Activated T-helper 17 cell treated with anti-CD3 and anti-CD28 coated beads, Interleukin-2, amount 50 U/mL, for 72 hours (primary cell): ENCODE measurements at places on chromosomes 5 and 9. TPM values are rescaled to one million over a fixed set of nuclear protein-coding genes. Genes with fewer than 3 reads are reported as not detected.

The RPS23 gene
- total RNA-seq, result 3,340 TPM

The NMUR2 gene
- total RNA-seq, result not detected

The HAVCR1 gene
- 1.5 TPM for total RNA-seq

The PLPPR1 gene
- total RNA-seq, result not detected

The MACROH2A1 gene
- total RNA-seq, result 173 TPM

The ADRB2 gene
- total RNA-seq, result 1.1 TPM

The FAM78A gene
- 29.1 TPM for total RNA-seq

The MYO10 gene
- total RNA-seq, result 0.80 TPM

The C5orf63 gene
- total RNA-seq, result 12.3 TPM

The PTGR1 gene
- 5.5 TPM for total RNA-seq

The NKD2 gene
- 1.2 TPM for total RNA-seq

The KIF4B gene
- not detected for total RNA-seq

The EFNA5 gene
- total RNA-seq, result not detected

The SLCO6A1 gene
- total RNA-seq, result not detected

The NUP155 gene
- total RNA-seq, result 84.5 TPM

GRCh38 chr5:154896562-154897165 lies 38.2 kb downstream of the CNOT8 start:
- ATAC-seq, result no peak

GRCh38 chr5:173745123-173745522 lies 128.7 kb upstream of the BOD1 start:
- ATAC-seq, result no peak

- no peak for ATAC-seq
Measured at GRCh38 chr5:112857866-112858265, 3.2 kb upstream of the SRP19 start.

GRCh38 chr5:168903061-168903460 lies 323.9 kb upstream of the PANK3 start:
- ATAC-seq, result no peak

- ATAC-seq, result peak; percentile 70
Measured at GRCh38 chr9:95007226-95007869, 280.8 kb downstream of the AOPEP start.

DNA sequence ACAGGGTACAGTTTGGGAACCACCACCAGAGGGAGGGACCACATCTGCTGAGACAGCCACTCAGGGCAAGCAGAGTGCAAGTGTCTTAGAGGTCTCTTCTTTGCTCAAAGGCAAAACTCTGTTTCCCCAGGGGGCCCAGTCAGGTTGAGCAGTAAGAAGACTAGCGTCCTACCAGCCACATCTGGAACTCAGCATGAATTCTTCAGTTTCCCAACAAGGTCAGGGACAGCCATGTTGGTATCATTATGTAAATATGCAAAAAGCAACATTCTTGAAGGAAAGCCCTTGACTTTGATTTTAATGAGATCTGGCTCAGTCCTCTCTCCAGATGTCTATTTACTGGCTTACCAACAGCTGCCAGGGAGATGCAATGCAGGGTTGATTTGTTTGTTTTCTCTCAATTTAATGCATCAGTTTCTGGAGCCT lies 46.7 kb downstream of the TGFBI start:
- ATAC-seq, result no peak

GRCh38 chr9:122366074-122366660 lies 4.7 kb upstream of the PTGS1 start:
- ATAC-seq, result no peak

DNA sequence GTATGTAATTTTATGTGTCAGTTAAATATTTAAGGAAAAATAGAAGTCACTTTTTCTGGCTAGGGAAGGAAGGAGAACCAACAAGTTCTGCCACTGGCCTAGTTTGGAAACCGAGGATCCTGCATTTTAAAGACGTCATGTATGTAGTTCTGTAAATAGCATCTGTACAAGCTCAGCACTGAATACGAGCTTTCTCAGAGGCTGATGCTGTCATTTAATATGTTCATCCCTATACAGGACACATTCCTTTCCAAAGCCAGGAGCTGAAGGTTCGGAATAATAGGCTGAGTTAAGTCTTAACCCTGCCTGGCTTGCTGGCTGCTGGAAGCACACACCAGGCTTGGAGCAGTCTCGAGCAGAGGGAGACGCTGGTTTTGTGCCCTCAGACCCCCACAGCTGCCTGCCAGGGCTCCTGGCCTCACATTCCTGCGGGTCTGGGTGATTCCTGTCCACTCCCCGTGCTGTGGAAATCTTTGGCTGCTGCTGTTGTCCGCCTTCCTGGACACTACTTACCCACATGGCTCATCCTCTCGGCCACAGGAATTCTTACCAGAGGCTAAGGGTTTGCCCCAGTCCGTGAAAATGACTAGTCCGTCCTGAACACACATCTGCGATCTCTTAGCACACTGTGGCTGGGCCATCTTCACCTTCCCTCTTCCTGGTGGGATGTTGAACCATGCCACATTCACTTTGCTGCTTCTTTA lies 36.6 kb downstream of the SLC46A2 start:
- ATAC-seq, result no peak

DNA sequence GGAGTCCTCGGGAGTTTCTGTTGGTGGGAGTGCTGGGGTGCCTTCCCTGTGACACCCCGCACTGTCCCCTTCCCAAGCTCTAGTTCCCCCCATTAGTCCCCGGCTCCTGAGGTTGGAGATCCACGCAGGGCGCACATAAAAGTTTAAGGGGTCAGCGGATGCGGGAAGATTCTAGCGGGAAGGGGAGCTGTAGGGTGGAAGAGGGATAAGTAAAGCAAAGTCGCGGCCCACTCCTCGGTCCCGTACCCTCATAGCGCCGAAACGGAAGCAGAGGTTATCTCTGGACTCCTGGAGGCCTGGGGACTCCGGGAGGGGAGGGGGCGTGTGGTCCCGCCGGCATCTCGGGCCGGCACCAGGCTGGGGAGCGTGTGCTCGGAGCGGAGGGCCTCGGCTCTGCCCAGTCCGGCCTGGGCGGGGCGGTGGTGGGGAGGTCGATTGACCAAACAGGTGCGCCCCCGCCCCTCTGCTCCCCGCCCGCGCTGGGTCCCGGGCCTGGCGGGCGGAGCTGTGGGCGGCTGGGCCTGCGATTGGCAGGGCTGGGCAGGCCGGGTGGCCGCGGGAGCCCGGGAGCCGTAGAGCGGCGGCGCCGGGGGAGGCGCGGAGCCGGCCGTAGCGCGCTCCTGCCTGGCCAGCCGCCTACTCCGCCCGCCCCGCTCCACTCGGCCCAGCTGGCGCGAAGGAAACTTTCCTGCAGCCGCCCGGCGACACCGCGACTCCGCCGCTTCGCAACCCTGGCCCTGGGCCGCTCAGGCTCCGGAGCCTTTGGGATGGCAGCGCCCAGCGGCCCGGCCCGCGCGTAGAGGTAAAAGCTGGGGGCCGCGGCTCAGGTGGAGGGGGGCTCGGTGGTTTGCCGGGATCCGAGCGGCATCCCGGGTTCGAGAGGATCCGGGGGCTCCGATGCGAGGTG lies 52.2 kb upstream of the DAB2IP start:
- no peak for ATAC-seq

- no peak for ATAC-seq
Measured at GRCh38 chr9:83701286-83701685, 6.5 kb downstream of the UBQLN1 start.

GRCh38 chr9:4430432-4431261 lies 59.6 kb upstream of the SLC1A1 start:
- no peak for ATAC-seq

- ATAC-seq, result no peak
Measured at GRCh38 chr5:106755789-106756188, 914.9 kb downstream of the EFNA5 start.

- ATAC-seq, result no peak
Measured at GRCh38 chr5:1504617-1505016, 19.1 kb downstream of the LPCAT1 start.

- no peak for ATAC-seq
Measured at GRCh38 chr5:143931986-143932385, 120.0 kb downstream of the HMHB1 start.

GRCh38 chr5:90690307-90690706 lies 131.7 kb downstream of the ADGRV1 start:
- ATAC-seq, result no peak

GRCh38 chr9:78167356-78167755 lies 68.5 kb upstream of the CEP78 start:
- no peak for ATAC-seq

DNA sequence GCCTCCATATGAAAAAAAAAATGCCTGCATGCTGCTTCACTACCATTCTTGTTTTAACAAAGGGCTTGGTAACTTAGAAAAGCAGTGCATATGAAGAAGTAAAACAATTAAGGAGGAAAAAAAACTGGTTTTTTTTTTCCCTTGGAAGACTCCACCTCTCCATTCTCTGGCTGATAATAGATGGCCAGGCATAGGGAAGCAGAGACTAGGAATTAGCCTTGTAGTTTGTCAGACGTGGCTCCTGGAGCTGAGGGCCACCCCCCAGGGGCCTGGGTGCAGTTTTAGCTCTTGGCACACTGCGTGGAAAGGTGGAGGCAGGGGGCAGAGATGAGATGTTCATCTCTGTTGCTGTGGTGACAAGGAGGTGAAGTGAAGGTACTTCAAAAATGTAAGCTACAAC lies 42.7 kb downstream of the WDR36 start:
- no peak for ATAC-seq

DNA sequence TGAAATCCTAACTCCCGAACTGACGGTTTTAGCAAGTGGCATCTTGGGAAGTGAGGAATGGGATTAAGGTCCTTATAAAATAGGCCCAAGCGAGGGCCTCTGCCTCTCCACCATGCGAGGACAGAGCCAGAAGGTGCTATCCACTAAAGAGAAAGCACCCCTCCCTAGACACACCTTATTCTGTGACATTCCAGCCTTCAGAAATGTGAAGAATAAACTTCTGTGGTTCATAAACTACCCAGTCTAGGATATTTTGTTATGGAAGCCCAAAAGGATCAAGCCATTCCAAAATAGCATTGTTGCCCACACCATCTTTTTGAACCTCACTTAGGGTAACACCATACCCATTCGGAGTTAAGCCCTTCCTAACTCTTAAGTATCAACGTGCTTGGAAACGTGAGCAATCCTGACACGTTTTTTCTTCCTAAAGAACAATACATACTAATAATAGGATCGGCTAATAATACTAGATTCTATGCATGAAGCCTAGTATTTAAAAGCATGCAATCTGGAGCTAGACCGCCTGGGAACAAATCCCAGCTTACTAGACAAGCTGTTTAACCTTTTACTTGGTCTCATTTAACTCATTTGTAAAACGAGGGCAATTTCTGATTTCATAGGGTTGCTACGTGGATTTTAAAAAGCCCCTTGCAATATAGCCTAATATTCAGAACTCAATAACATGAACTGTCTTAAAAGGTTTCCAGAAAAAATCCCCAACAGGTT lies 1.1 kb upstream of the SMC2 start:
- no peak for ATAC-seq

GRCh38 chr5:34657274-34657921 lies 1.3 kb downstream of the RAI14 start:
- no peak for ATAC-seq

DNA sequence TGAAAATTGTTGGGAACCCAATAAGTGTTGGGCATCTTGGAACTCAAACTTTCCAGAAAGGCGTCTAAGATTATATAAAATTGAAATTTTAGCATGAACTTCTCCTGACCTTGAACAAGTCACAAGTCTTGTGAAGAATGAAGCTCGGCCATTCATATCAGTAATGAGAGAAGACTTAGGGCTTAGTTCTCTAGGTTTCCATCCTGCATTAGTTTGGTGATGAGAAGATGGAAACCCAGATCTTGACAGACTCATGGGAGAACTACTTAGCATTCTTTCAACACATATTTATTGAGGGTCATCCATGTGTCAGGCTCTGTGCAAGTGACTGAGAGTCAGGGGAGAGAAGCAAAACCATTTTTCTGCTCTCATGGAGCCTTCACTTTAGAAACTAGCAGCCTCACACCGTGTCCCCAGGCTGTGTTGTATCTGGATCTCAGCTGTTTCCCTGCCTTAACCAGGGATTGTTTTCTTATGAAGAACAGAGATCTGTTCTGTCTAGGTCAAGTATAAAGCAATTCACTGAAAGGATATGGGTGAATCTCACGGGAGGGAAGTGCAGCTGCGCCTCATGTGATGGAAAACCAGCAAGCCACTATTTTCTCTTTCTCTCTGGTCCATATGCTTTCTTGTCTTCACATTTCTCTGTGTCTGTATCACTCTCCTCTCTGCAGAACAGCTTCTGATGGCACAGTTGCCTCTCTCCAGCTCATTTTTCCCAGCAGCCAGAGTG lies 3.4 kb downstream of the GARNL3 start:
- no peak for ATAC-seq

GRCh38 chr5:158116965-158117364 lies 258.0 kb upstream of the CLINT1 start:
- peak; percentile 45 for ATAC-seq

DNA sequence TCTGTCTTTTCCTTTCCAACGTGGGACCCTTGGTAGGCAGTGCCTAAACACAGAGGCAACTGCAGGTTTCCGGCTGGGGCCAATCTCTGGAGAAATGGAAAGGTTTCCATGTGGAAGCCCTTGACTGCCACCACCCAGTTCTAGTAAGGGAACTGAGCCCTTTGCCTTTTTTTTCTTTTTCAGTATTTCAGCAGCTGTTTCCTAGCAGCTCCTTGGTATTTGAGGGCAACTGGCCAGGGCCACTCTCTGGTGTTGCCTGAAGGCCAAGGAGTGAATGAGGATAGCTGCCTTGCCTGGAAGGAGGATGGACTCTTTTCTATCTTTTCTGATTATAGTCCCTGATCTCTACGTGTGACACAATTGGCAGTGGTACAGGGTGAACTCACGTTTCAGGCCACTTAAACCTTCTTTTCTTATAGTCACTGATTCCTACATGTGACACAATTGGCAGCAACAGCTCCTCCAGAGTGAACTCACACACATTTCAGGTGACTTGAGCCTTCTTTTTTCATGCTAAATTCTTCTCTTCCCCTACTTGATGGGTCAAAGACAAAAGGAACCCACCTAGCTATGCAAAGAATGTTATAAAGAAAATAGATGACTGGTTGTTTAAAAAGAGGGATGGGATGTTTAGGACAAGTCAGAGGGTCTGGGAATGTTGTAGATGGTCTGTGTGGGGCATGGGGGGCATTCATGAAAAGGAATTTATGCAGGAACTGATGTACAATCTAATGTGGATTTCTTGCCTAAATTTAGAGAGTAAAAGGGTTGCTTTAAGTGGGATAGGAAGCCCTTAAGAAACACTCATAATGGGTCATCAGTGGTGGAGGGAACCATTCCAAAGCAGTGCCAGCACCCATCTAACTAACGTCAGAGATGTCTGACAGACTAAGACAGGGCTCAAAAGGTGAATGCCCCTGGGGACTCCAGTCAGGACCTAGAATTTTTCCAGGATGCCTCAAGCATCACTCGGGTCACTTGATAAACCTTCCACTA lies 190.1 kb downstream of the TMEM232 start:
- ATAC-seq, result no peak

DNA sequence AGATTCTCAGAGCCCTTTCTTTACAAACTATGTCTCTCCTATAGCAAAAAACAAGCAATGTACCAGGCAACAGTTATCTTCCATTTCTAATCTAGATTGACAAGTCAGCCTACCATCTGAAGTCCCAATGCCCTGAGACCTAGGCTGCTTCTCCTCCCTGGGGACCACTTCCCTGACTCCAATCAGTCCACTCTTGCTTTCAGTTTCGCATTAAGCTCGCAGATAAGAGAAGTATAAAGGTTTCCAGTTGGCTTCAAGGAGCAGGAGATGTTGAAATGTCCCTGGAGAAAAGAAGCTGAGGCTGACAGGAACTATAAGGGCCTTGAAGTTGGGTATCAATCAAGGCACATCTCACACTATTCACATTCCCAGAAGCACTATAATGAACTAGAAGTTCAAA lies 32.3 kb downstream of the ERP44 start:
- no peak for ATAC-seq
